Left ventricle myocardium inferior (tissue), 1 donor: ENCODE measurements at places on chromosomes 1 and 21. TPM values are rescaled to one million over a fixed set of nuclear protein-coding genes. Genes with fewer than 3 reads are reported as not detected.

- no peak for DNase-seq
Measured at GRCh38 chr1:84913555-84913892, 20.5 kb upstream of the LPAR3 start.

- DNase-seq: no peak
Measured at GRCh38 chr1:45922813-45923212, 119.4 kb downstream of the MAST2 start.

DNA sequence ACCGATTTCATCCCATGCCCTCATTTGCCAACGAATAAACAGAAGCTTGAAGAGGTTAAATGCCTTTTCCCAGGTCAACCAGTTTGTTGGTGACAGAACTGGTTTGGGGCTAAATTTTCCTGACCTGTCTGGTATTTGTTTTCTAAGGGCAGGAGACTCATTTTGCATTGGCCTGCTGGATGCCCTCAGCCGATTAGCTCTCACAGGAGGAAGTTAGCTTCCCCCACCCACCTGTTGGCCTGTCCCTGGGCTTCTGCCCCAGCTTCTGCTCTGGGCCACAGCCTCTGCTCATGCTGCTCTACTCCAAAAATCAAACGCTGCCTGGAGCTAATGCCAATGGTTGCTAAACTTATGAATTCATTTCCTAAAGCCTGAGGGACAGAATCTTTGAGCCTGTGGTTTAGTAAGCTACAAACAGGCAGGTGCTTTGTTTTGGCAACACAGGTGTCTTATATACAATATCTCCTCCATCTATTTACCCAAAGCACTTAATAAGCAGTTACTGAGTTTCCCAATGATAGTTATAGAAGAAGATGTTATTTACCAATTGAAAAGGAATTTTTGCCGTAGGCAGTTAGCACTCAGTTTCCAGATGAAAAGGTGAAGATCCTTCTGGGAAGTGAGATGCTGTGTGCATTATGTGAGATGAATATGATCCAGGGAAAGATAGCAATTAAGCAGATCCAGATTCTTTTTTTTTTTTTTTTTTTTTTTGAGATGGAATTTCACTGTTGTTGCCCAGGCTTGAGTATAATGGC lies 82.3 kb downstream of the TM2D1 start:
- DNase-seq: no peak

- DNase-seq: no peak
Measured at GRCh38 chr1:35539073-35539823, 18.0 kb downstream of the KIAA0319L start.

DNA sequence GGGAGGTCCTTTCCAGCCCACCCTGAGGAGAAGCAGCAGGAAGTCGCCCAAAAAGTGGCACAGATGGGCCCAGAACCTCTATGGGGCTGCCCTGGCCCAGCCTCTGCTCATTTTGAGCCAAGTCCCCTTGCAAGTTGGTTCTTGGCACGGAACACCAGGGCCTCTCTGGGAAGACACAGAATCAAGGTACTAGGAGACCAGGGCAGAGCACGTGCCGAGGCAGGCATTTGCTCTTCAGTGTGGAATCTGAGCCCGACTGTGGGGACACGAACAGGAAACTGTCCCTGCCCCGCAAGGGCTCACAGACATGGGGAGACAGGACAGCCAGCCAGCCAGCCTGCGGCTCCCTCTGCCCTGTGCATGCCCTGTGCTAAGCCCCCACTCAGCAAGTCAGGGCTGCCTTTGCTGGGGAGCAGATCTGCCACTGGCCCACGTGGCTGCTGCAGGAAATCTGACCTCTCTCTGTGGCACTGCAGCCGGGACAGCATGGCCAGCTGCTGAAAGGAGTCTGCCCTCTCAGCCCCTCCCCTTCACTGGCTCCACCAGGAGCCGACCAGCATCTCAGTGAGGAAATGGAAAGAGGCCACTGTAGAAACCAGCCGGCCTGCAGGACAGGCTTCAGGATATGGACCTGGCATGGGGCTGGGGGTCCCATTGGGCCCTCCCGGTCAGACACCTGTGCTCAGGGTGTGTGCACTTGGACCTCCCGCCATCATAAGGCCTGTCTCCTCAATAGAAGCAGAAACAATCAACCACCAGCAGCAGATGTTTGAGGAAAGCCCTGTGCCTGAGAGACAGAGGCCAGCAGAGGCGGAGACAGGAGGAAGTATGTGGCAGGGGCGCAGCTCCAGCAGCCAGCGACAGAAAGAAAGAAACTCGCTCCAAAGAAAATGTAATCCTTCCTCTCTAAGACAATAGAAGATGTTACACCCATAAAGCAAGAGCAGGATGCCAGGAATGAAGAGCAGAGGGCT lies 3.7 kb downstream of the ARHGEF16 start:
- no peak for DNase-seq

- DNase-seq: peak; percentile 85
Measured at GRCh38 chr1:39105061-39105840, 79.1 kb downstream of the NDUFS5 start.

GRCh38 chr1:29856340-29857114 lies 620.2 kb downstream of the PTPRU start:
- DNase-seq: no peak

CNIH3 gene
- total RNA-seq: 1.1 TPM

OR2C3 gene
- total RNA-seq: not detected
